Inflammatory macrophage treated with lipopolysaccharide for 4 hours (primary cell): ENCODE measurements at places on chromosomes 1 and 21.
A peak's percentile ranks its signal among the peaks of the same experiment; 100 is the strongest.

DNA sequence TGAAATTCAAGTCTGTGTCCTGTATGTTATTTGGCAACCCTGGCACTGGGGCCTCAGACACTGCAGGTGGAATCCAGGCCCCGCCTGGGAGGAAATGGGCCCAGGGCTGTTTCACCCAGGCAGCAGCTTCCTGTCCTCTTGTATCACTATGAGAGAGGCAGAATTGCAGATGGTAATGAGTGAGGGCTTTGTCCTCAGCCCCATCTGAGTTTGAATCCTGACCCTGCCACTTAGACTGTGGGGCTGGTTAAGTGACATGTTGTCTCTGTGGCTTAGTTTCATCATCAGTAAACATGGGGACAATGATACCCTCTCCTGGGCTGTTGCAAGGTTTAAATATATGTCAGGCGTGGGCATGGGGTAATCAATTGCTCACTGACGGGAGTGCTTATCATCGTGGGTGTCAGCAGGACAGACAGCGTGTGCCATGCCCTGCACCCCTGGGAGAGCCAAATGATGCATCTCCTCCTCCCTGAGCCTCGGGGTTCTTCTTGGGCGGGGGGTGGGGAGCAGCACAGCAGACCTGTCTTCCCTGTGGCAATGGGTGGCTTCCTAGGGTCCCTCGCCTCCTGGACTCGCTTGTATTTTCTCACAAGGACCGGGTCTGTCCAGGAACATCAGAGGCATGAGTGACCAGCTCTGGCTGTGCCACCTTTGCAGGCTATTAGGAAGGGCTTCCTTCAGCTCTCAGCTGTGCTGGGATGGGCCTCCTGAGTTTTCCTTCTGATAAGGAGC is 42.1 kb downstream of the ARHGEF10L start:
- peak; percentile 30 for DNase-seq

GRCh38 chr1:116503546-116504307 is 67.1 kb downstream of the CD58 start:
- peak; percentile 95 for DNase-seq

- peak; percentile 71 for DNase-seq
Measured at GRCh38 chr1:156931211-156931952, 10.9 kb downstream of the LRRC71 start.

- DNase-seq = no peak
Measured at GRCh38 chr1:106768501-106768900, 288.0 kb upstream of the PRMT6 start.

DNA sequence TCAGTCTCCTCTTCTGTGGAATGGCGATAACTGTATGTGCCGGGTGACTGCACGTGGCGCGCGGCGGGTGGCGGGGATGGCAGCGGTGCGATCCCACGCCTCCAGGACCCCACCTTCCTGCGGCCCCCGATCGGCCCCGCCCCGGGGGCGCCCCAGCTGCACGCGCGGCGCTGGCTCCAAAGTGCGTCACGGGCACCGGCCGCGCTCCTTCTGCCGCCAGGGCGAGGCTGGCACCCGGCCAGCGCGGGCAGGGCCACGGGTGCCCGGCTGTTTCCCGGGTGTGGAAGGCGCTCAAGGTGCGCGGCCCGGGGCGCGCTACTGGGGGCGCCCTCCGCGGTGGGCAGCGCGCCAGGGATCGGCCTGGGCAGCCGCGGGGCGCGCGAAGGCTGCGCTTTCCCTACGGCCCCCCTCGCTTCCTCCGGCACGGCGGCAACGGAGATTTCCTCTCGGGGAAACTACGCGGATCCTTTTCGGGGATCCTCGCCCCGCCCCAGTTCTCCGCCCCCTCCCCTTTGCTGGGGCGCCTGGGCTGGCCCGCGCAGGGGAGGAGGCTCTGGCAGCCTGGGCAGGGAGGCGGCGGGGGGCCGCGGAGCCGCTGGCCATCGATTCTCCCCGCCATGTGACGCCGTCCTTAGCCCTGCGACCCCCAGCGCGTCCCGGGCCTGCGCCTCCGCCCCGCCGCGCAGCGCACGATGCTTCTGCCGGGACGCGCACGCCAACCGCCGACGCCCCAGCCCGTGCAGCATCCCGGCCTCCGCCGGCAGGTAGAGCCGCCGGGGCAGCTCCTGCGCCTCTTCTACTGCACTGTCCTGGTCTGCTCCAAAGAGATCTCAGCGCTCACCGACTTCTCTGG is at the start of gene EVA1C:
Gene EVA1C, plus strand, starts transcription at position 545 of the 853 bp plus-strand sequence. Its CDS starts 148 bp downstream, at position 693.
- peak; percentile 15 for DNase-seq

GRCh38 chr1:143727263-143727662 is 244.5 kb downstream of the FAM72C start:
- DNase-seq = no peak

DNA sequence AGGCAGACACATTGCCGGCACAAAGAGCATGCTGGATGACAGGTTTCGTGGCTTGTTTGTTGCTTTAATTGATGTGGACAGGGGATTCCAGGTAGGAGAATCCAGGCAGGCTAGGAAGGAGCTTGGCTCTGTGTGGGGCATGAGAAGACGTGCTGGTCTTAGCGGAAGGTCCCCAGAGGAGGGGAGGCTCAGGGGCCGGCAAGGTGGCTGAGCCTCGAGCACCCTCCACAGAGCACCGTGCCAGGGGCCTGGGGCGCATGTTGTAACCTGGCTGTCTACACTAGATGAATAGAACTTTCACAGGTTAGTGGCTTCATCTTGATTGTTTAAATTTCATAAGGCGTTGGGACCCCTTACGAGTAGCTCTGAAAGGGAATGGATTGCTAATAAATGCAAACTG is 223.1 kb downstream of the CAMTA1 start:
- DNase-seq = no peak

DNA sequence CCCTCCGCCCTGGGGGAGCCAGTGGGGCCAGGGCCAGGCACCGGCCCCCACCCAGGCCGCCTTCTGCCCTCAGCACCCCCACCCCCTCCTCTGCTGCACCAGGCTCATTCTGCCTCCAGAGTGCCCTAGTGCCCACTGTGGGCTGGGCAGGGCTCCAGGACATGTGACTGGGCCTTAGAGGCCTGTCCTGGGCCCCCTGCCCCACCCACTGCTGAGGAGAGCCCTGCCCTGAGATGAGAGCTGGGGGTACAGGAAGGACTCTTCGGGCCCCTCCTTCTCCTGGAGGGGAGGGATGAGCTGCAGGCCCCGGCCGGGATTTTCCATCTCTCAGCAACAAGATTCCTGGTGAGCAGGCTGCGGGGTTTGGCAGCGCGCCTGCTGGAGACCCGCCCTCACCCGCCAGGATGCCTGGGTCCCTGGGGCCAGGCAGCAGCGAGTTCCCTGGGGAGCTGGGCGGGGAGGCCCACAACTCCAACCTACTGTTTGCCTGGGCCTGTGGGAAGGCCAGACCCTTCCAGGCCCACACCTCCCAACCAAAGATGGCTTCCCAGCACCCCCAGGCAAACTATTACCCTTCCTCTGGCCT is 14.0 kb downstream of the AHDC1 start:
- DNase-seq = no peak

GRCh38 chr1:94693029-94693428 is 127.1 kb upstream of the SLC44A3 start:
- DNase-seq = no peak

DNA sequence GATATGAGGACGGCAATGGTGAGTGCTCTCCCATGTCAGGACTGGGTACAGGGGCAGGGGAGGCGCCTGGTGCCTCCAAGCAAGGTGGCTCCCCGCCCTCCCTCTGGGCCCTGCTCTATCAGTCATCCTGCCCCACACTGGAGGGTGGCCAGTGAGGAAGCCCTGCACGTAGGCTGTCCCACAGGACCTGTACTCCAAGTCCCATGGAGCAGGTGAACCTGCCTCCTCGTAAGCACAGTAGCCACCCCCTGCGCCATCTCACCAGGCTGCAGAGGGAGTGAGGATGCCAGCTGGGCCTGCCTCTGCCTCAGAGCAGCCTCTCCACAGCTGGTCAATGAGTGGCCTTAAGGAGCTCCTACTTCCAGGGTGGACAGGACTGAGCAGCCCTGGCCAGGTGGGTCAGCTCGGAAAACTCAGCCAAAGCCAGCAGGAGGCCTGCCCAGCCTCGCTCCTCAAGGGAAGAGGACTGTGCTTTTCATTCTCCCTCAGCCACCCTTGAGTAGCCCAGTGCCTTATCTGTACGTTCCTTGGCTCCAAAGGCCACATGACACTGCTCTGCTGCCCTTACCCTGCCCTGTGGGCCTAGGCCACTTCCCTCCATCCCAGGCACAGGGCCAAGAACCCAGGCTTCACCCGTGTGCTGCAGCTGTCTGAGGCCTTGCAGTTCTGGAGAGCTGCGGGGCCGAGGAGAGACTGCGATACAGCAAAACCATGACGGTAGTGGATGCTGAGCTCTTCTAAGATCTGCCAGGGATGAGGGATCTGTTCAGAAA is 39.6 kb downstream of the SLC45A1 start:
- no peak for DNase-seq

DNA sequence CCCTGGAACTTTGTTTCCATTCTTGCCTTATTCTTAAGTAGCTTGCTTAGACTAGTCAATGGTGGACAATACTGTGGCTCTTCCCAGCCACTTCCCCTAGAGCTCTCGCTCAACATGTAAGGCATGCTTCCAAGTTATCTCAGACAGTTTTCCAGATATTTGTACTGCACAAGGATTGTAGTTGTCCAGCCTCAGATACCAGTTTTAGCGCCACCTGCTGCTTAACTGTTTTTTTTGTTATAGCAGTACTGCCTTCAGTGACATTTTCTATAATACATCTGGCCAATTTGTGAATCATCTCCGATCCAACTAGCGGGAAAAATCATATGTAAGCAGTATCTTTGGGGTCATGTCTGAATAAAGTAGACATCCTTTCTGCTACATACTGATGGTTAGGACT is 346.7 kb upstream of the ADGRL4 start:
- DNase-seq = peak; percentile 25

DNA sequence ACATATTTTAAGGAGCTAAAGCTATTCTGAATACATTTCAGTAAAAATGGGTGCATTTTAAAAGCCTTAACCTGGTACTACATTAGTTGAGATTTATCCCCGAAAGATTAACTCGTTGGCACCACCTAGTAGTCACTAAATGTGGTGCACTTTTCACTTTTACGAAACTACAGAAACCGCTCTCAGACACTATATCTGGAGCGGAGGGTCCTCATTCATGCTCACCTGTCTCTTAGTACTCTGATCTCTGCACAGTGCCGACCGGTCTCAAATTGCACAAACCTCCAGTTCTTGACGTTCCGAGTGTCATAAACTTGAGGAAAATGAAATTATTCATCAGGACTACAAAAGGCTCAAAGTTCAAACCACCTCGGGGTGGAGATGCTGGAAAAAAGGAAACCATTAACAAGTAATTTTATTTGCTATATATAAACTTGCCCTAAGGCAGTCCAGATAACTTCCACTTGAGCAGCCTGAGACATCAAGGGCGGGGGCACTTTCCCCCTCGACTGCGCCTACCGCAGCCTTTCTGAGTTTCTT is 722 bp downstream of the LZIC start:
- DNase-seq = peak; percentile 62

DNA sequence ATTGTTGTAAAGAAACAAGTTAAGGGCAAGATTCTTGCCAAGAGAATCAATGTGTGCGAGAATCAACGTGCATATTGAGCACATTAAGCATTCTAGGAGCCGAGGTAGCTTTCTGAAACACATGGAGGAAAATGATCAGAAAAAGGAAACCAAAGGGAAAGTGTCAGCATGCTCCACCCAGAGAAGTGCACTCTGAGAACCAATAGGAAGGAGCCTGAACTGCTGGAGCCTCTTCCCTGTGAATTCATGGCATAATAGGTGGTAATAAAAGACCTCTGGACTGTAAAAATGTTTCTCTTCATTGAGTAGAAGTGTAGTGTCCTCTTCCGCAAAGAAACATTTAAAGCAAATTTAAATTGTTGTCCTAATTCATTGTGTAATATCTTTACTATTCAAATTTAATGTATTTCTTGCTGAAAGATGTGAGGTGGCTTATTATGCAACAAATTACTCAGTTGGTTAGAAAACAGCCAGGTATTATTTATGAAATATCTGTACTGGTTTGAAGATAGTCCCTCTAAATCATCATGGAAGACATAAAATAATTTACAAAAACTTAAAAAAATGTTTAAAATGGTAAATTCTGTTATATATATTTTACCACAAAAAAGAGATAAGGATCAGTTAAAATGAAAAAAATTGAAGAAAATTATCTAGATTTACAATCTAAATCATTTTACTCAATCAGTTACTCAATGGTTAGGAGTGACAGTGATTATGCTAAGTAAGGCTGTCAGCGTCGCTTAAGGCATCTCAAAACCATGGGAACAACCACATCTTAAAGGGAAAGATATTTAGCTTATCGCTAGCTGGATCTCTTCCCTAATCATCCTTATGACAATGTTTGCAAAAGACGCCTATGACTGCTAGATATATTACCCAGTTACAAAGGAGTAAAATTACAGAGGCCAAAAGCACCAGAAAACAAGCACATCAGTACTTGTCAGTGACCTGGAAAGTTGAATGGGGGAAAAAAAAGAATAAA is 31.3 kb downstream of the NVL start:
- no peak for DNase-seq

DNA sequence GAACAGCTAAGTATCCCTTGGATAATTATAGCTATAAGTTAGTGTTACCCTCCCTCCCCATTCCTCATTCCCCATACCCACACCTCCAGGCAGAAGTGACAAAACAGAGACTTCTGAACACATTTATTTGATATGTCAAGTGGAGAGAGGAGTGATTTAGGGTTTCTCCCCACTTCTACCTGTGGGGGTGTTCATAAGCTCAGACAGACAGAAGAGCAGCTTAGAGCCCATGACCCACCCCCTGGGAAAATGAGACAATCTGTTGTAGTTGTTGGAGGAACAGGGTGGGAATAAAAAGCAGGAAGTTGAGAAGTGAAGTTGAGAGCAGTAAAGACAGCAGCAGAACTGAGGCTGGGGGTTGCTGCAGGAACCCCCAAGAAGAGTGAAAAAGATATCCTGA is 1.5 kb upstream of the LIX1L start:
- DNase-seq = no peak

- DNase-seq = no peak
Measured at GRCh38 chr1:54399765-54400164, 6.4 kb downstream of the SSBP3 start.

DNA sequence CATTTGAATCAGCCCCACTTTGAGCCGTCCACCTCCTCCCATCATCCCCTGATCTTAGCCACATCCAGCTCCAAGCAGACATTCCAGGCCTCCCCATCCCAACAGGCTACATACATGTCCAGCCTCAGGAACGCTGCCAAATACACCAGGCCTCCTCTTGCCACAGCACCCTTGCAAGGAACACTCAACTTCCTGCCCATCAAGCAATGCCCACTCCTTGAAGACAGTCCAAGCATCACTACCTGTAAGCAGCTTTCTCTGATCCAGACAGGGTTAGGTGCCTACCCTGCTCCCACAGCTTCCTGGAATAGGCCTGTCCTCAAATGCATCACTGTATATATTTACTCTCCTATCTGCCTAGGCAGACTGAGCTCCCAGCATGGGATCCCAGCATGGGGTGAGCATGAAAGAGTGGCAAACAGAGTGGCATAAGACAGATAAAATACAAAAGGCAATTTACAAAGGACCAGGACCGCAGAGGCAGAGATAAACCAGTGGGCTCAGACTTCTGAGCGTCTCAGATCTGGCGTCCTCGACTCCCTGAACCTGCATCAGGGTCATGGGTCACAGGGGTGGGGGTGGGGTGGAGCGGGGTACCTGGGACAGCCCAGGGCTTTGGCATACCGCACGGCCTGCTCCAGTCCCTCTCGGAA is 816 bp downstream of the HYI start:
- no peak for DNase-seq

- DNase-seq = no peak
Measured at GRCh38 chr1:236353813-236354212, 40.3 kb upstream of the EDARADD start.
